ENCODE measurements at places on chromosomes 6 and 20.

DNA sequence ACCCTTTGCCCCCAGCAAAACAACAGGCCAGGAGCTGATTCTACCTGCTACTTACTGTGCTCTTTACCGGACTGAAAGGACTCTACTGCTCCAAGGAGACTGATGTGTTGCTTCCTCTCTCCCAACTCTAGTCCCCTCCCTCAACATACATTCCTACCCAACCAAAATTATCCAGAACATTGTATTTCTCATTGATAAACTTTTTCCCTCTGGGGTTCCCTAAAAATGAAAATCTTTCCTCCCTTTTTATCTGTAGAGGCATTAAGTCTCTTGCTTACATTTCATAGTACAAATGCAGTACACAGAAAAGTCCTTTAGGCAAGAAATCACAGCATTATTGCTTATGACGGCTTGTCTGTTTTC lies 940 bp upstream of the HS3ST5 start:
- no peak for DNase-seq

- DNase-seq: no peak
These were observed 3.9 kb upstream of the TGM2 start for GRCh38 chr20:38168791-38169589.

GRCh38 chr6:44161997-44162338 lies 3.3 kb downstream of the CAPN11 start:
- DNase-seq: no peak

DNA sequence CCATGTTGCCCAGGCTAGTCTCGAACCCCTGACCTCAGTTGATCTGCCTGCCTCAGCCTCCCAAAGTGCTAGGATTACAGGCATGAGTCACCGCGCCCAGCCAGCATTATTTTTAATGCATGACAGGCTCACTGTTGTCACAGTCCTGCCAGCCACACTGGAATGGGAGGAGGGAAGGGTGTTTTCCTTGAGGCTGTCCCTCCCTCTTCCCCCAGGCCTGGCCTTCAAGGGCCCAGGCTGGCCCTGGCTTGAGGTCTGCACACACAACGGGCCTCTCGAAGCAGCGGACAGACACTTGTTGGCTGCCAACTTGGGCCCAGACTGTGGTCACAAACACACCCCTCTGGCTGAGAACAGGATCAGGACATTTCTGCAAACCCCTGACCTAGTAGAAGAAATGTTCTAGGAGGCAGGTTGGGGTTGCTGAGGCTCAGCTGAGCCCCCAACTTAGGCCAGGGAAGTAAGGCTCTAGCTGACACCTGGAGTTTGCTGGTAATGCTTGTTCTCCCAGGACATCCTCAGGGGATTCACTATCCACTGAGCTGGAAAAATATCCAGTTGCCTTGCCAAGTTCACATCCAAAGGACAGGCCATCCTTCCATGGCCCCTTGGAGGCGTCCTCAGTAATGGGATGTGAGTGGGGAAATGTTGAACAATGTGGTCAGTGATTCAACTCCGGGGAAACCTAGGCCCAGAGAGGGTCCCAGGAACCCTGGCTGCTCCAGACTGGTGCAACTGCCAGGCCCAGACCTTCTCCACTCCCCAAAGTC lies 9.9 kb downstream of the SNTA1 start:
- no peak for DNase-seq

- no peak for DNase-seq
These were observed at the start of gene SIRPA for GRCh38 chr20:1894951-1895673. Gene SIRPA, plus strand, starts transcription at chr20:1895407. Its CDS starts 41 bp downstream, at chr20:1895448.

DNA sequence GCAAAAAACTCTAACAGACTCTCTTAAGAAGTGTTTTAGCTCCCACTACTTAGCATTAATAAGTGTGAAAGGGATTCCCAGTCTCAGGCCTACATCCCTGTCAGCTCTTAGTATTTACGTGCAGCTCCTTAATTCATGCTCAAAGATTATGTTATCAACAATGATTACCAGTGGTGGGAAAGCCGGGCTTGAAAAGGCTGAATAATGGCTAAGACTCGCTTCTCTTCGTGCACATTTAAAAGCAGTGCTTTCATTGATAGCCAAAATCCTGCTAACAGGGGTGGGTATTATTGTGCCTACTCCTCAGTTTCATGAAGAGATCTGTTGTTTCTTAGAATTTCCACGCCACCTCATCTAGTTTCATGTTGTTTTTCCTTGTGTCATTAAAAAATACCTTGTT lies 518.8 kb downstream of the GRIK2 start:
- DNase-seq: no peak

- no peak for DNase-seq
These were observed 445.4 kb upstream of the DEFB115 start for GRCh38 chr20:30811885-30812671.

- no peak for DNase-seq
These were observed 45.7 kb downstream of the PPARD start for GRCh38 chr6:35388030-35388429.

All from activated CD4-positive, alpha-beta T cell treated with anti-CD3 and anti-CD28 coated beads for 1 hour (primary cell).